NCI-H524 treated with DMSO at 0.1 percent for 48 hours (cell line): ENCODE measurements at places on chromosomes 7 and 10.

- DNase-seq = no peak
Measured at GRCh38 chr7:50304911-50305582, 531 bp downstream of the IKZF1 start.

GRCh38 chr10:48957361-48958151 lies 17.9 kb upstream of the LRRC18 start:
- no peak for DNase-seq

DNA sequence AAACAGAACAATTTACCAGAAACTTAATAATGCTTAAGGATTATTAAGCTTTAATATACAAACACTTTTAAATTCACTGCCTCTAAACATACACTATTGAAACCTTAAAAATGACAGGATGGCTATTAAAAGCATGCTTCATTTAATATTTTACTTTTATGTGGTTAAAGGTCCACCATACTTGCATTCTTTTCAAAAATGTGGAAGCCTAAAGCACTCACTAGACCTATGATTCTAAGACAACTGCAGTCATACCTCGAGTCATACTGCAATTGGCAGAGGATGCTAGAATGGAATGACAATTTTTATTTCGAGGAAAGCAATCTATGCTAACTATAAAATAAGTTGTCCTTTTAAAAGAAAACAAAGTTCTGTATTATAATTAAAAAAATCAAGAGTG lies 85.3 kb downstream of the PIP4K2A start:
- DNase-seq = no peak

- no peak for DNase-seq
Measured at GRCh38 chr10:21929070-21929469, 74.5 kb downstream of the DNAJC1 start.

DNA sequence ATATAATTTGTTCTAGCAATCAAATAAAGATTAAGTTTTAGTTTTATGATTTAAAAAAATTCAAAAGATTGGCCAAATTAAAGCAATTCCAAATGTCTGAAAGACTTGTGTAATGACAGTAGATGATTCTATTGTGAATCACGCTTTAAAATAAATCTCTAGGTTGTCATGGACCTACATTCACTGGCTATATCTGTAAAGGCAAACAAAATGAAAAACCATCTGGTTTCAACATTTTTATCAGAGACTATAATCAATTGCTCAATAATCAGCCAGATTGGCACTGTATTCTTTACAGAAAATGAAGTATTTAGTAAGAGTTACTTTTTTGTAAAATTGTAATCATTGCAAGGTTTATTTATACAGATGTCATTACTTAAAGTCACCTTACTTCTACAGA lies 60.7 kb downstream of the DGKB start:
- DNase-seq = no peak

- no peak for DNase-seq
Measured at GRCh38 chr10:117609796-117610170, 67.2 kb downstream of the EMX2 start.

DNA sequence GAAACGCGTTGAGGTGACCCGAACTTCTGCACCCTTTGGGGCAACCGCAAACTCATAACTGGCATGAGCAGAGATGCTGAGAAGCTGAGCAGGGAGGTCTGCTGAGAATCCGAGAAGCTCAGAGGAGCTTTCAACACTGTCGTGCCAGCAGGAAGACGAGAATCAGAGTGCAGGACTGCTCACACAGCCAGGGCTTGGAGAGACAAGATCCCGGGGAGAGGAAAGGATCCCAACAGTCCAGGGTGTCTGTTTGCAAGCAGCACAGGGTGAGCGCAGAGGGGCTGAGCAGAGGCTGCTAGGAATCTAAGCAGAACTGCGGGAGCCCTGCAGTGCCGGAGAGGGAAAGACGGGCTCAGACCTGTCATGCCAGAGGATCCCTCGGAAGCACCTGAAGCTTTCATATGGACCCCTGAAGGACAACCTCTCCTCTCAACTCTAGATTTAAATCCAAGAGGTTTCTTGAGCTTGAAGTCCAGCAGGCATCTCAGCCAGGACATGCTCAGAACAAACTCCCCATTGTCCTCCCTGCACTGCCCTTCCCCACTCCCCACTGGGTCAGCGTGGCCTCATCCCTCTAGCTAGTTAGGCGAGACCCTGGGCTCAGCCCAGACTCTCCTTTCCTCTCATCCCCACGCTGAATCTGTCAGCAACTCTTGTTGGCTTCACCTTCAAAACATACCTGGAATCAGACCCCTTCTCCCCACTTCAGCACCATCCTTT lies 40.7 kb downstream of the FOXL3 start:
- DNase-seq = no peak

DNA sequence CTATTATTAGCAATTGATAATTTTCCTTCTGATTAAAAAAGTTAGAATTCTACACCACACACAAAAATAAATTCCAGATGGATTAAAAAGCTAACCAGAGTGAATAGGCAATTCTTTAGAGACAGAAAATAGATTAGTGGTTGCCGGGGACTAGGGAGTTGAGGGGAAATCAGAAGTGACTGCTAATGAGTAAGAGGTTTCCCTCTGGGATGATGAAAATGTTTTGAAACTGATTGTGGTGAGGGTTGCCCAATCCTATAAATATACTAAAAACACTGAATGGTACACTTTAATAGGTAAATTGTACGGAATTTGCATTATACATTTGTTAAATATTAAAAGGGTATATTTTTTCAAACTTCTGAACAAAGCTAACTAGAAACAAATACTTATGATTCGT lies 214.9 kb downstream of the GPAM start:
- no peak for DNase-seq

- DNase-seq = no peak
Measured at GRCh38 chr7:124840435-124840834, 74.8 kb upstream of the GPR37 start.

- DNase-seq = no peak
Measured at GRCh38 chr7:8305625-8306388, 43.8 kb upstream of the ICA1 start.

DNA sequence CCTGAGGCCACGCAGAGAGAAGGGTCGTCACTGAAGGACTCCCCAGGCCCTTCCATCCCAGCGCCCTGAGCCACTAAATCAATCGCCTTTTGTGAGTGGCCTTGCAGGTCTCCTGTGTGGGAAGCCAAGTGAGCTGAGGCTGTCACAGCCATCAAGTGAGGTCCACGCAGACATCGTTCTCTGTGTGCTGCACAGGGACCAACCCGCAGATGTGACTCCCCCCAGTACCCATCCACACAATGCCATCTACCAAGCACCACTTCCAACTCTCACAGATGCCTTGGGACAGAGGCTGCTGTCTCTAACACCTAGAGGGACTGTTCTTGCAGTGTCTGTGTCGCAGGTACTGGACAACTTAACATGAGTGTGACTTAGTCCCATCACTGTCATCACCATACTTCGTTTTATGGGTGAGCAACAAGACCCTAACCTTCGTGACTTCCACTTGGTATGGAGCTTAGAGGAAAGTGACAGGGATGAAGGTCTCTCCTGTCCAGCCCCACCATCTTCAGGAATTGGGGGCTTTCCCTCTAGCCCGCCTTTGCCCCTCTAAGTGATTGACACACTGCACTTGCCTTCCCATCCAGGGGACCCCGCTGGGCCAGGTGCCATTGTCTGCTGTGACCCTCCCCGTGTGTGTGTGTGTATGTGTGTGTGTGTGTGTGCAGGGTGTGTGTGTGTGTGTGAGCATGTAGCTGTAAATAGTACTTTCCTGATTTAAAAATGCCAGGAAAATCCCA lies 51.4 kb upstream of the TMEM72 start:
- no peak for DNase-seq

DNA sequence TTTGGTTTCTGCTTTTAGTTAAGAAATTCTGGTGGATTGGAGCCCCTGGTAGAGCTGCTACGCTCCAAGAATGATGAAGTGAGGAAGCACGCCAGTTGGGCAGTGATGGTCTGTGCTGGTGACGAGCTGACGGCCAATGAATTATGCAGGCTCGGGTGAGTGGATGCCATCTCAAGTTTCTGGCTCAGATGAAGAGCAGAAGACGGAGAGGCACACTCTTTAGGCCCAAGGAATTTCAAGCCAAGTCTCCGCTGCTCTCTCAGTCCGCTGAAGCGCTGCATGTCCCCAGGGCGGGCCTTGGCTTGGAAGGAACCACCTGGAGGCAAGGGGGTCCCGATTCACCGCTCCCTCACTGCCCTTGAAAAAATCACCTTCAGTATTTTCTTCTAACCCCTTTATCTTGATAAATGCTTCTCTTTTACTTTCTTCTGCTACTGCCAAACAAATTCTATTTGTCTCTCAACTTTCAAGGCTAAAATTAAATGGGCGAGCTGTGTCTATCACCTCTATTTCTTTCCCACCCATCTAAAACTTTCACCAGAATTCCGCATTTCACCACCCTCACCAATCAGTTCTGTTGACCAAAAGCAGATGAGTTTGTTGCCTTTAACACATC lies 74.2 kb downstream of the ARMC3 start:
- DNase-seq = no peak

DNA sequence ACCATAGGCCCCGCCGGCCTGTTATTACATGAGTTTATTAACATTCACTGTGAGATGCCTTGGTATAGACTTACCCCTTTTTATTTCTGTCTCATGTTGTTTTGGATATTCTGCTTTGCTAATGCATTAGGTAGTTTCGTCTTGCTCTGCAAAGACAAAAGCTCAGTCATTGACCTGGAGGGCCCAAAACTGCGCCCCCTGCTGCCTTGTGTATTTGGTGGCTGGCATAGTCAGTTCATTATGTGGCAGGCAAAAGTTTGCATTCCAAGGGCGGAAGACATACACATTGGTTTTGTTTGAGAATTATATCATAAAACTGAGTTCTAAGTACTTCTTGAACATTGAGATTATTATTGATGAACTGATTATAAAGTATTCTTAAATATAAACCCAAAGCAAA lies 372.5 kb downstream of the SDK1 start:
- no peak for DNase-seq

DNA sequence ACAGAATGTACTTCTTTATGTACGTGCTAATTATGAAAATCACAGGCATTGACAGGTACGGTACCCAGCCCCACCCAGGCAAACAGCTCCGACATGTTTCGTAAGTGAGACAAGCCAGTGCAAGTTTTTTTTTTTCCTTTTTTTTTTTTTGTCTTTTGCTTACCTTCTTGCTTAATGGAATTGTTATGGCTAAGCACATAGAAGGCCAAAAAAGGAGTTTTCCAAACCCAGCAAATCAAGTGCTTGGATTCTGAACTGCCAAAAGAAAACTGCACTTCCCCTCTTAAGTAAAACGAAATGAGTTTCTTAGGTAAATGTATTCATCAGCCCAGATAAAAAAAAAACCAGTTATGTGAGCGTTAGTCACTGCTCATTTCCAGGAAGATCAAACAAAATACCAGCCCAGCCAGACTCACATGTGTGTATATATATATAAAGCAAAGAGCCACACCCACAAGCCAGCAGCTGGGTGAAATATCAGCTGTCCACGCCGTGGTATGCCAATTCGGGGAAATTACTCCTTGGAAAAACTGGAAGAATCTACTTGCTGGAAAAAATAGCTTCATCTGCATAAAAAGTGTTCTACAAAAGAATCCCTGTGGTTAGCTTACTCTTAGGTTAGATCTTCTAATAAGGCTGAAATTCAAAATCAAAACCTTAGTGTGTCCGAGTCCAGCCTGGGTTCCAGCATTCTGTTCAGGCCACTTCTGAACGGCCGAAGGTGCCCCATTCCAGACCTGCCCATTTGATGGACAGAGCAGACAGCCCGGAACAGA lies 8.0 kb downstream of the KLF6 start:
- no peak for DNase-seq

GRCh38 chr7:33509206-33509605 lies 379.8 kb downstream of the BBS9 start:
- no peak for DNase-seq

DNA sequence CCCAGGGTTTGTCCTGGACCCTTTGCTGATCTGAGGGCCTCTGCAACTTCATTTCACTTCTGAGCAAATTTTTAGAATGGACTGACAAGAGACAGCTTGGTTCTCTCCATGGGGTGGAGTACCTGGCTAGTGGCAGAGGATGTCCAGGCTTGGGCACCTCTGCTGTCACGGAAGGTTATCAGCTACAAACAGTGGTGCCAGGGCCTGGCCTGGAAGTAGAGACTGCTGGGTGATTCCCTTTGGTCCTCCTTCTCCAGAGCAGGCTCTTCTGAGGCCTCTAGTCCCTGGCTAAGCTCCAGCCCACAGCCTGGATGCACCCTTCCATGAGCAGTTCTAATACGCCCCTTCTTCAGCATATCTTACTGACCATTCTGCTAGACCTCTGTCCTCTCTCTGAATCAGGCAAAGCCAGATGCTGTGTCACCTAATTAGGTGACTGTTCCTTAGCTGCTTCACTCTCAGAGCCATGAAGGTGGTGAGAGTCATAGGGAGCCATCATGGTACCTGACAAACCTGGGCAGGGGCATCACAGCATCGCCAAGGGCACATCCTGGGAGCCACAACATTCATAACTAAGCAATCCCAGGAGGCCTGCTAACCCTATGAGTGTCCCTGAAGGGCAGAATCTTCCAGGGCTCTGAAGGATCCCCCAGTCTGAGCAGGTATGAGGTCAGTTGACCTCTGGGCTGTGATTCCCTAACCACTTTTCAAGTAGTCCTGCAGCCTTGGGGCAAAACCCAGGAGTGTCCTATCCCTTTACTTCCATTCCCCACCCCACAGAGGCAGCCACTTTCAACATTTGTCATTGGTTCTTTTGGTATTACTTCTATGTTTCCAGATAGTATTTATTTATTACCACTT lies 4.0 kb downstream of the ARHGAP22 start:
- DNase-seq = no peak

GRCh38 chr7:131110297-131111080 lies 217.2 kb upstream of the MKLN1 start:
- DNase-seq = no peak

- no peak for DNase-seq
Measured at GRCh38 chr7:124649397-124650014, 116.1 kb downstream of the GPR37 start.

GRCh38 chr7:68684996-68685395 lies 913.3 kb upstream of the AUTS2 start:
- DNase-seq = no peak

DNA sequence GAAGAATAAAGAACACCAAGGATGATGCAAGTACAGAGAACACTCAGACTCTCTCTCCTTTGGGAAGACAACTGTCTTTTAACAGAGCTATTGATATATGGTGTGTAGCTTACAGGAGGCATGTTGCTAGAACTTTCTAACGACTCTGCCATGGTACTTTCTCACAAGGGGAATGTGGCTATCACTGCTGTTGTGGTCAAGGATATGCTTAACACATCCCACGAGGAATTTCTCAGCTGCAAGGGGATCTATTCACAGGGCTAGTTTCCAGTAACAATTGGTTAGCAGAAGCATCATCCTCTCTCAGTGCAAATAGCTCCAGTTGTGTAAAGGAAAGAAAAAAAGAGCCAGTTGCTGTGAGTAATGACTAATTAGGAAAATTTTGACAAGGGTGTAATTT lies 826.0 kb downstream of the SORCS1 start:
- DNase-seq = no peak

- no peak for DNase-seq
Measured at GRCh38 chr7:45663167-45663921, 89.2 kb downstream of the ADCY1 start.

GRCh38 chr7:80984619-80985018 lies 65.8 kb upstream of the SEMA3C start:
- no peak for DNase-seq
